AG09309 (cell line): ENCODE measurements at places on chromosomes 6 and 20.
A peak's percentile ranks its signal among the peaks of the same experiment; 100 is the strongest.

GRCh38 chr6:79869184-79869583, 78.2 kb downstream of the ELOVL4 start:
- DNase-seq, result no peak

GRCh38 chr6:72403413-72403812, 218.5 kb upstream of the KCNQ5 start:
- DNase-seq, result no peak

GRCh38 chr6:157798851-157799250, 24.2 kb upstream of the SNX9 start:
- no peak for DNase-seq

GRCh38 chr6:16238057-16238962, at the start of gene GMPR:
GMPR (plus strand) TSS chr6:16238587; CDS start chr6:16238694, 107 bp downstream.
- DNase-seq, result no peak

- no peak for DNase-seq
Measured at GRCh38 chr6:129882510-129883023, 21.5 kb upstream of the TMEM244 start.

DNA sequence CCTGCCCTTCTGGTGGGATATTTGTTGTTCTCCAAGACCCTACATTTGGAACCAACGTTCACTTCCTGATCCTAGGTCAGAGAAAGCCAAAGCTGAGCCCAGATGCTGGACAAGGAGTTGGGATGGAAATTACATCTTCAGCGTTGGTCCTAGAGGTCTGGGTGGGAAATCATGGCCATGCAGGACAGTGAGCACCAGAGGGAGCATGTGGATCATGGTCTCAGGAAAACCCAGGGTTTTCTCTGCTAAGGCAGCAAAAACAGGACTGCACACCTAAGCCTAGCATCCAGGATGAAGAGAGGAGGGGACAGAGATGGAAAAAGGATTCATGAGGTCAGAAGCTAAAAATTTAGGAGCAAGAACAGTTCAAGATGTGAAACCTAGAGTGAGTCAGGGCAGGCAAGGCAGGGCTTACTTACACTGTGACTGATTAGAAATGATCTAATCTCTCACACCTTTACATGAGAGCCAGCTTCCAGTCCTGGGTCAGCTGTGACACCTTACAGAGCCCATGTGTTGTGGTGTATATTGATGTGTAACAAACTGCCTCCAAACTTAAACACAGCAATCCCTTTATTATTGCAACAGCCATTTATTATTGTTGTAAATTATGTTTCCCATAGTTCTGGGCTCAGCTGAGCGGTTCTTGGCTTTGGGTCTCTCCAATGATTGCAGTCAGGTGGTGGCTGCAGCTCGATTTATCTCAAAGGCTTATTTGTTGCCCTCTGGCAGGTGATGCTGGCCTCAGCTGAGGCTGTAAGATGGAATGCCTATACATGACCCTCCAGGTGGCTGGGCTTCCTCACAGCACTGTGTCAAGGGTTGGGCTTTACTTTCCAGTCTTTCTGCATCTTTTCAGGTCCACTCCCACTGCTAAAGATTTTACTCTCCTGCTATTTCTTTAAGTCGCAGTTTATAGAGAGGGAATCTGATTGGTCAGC, 6.5 kb downstream of the C20orf202 start:
- DNase-seq, result no peak

DNA sequence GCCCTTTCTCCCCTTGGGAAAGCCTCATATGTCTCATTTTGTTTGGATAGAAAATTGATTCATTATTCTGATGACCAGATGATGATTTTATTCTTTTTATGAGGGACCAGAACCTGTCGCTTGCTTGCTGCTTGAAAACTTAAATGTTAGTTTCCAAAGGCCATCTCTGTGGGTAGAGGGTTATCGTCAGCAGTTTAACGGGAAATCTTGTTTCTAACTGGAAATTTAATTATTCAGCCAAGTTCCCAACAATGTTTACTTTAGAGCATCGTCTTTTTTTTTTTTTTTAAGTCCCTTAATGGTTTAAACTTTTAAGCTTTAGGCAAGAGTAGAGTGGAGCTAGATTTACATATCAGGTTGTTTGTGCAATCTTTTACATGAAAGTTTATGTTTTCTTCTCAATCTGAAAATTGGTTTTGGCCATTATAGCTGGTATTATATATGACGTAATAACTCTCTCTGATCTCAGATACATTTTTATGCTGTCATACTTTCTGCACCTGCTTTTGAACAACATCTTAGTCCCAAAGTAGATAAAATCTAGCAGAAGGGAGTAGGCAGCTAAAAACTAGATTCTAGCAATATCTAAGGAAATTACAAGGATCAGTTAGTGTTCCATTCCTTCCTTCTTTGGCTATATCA, 93.9 kb downstream of the FOXO3 start:
- DNase-seq, result no peak

DNA sequence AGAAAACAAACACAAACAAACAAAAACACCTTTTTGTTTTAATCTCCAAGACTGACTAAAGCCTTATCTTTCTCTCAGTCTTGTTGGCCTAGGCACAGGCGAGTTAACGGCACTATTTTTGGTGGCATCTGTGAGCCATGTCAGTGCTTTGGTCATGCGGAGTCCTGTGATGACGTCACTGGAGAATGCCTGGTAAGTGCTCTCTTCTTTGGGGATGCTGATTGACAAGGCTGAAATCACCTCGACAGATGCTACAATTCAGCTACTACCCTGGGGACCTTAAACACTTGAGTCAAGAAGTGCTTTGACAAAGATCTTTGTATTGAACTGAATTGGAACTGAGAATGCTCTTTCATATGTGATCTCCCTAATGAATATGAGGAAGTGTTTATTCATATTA, 384.1 kb downstream of the LAMA2 start:
- DNase-seq, result no peak

- DNase-seq, result no peak
Measured at GRCh38 chr6:79438030-79438429, 99.2 kb downstream of the LCA5 start.

DNA sequence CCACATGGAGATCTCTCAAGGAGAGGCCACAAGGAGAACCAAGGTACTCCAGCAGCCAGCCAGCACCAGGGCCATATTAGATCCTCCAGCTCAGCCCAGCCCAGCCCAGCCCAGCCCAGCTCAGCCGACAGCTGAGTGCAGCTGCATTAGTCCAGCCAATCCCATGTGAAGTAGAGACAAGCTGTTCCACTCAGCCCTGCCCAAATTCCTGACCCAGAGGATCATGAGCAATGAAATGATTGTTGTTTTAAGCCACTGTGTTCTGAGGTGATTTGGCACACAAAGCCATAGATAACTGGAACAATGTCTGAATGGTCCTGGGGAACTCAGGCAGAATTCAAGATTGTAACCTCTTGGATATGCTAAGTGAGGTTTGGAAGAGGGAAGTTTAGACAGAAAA, 59.5 kb upstream of the BMP2 start:
- peak; percentile 7 for DNase-seq
